ENCODE measurements at places on chromosomes 6 and 20.
A peak's percentile ranks its signal among the peaks of the same experiment; 100 is the strongest.

DNA sequence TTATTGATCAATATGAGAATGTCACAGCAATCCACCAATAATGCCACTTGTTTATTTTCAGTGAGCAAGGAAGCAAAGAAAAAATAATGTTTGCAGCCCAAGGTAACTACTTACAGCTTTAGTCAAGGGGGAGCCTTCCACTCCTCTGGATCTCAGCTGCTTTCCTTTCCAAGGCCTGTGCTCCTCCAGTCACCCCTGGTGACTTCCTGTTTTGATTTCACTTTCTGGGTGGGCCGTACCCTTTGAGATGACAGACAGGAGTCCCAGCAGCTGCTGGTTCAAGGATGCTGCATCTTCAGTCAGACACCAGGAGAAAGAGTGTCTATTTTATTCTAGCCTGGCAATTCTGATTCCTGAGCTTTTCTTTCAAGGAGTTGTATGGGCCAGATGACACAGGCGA, 5.6 kb upstream of the VNN2 start:
- DNase-seq = peak; percentile 10

- DNase-seq = no peak
These were observed 88.3 kb downstream of the NINL start for GRCh38 chr20:25496968-25497401.

- DNase-seq = no peak
These were observed 24.6 kb upstream of the CCDC167 start for GRCh38 chr6:37524025-37524969.

DNA sequence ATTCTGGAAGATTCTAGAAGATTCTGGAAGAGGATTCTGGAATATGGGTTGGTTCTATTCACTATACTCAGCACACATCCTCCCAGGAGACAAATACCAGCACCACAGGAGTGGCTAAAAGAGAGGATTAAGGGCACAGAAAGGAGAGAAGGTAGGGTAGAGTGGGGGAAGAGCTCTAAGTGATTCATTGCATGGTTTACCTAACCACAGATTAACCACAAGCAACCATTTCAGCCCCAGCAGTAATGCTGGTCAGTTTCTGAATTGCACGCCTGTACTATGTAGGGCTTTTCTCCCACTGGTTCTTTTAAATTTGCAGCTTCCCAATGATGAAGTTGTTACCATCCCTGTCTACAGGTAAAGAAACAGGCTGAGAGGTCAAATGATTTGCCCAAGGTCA, 192.7 kb upstream of the PMEPA1 start:
- no peak for DNase-seq

DNA sequence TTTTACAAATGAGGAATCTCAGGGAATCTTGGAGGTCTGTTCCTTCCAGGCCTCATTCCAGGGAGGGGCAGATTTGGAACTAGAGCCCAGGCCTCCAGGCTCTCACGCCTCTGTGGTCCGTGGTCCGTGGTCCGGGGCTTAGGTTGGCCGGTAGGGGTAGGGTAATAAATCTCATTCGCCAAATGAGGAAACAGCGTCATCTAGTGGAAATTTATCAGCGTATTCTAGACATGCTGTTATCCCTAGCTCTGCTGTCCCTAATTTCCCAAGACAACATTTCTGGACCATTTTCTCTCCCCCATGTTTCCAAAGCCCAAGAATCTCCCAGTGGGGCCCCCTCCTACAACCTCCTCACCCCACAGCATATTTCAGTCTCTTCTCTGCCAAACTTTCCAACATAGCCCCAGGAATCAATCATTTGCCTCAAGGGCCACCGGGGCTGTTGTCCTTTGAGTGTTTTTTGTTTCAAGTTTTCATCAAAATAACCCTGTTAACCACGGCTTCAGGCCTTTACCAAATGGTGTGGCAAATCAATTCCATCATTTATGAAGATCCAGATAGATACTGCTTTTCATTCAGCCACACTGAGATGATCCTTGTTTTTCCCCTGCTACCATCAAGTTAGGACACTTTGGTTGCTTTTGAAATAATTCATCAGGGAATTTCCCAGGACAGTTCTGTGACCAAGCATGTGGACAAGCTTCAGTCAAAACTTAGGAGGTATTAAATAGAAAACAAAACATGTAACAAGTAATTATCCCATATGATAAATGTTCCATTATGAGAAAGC, 126.8 kb downstream of the ALDH8A1 start:
- DNase-seq = peak; percentile 2

DNA sequence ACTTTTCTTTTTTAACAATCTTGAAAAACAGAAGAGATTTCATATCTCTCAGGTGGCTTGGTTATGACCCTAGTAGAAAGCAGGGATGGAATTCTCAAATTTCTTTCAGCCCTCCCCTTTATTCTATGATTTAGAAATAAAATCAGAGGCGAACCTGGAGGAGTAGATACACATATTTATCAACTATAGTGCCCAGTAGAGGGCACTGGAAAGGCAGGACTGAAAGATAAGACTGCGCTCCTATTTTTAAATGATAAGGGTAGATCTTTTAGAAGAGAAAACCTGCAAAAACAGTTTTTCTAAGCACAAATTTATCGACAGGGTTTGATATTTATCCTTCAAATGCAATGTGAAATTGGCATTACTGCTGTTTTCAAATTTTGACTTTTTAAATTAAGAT, 1296.6 kb downstream of the EPHA7 start:
- DNase-seq = no peak

- no peak for DNase-seq
These were observed 43.1 kb upstream of the NEDD9 start for GRCh38 chr6:11275598-11275997.

DNA sequence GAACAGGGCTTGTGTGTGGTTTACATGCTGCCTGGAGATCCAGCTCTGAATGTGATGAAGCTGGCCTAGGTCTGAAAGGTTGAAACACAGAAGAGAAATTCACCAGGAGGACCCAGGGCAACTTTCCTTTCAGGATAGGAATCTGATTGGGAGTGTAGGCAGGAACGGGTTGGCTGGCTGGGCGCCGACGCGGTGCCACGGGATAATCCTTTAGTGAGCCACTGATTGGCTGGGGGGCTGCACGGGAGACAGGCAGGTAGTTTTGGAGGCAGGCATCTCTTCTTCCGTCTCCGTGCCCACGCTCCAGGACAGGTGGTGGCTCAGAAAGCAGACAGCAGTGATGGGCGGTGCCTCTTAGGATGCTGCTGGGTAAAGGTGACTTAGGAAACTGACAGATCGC, 294.6 kb downstream of the CDH4 start:
- no peak for DNase-seq

DNA sequence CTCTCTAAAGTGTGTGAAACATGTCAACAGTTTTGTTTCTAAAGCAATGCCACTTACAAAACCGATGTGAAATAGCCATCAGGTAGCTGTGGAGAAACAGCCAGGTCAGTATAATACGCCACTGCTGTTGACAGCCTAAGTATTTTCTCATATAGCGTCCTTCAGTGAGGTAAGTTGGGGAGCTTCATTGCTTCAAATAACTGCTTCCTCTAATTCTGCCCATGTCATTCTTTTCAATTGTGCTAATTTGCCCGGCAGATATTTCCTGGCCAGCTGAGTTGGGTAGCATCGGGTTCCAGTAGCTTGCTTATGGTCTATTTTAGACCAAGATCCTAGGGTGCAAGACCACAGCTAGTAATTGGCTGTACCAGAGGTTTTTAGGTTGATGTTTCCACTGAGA, 2.1 kb upstream of the ARMC2 start:
- DNase-seq = no peak

DNA sequence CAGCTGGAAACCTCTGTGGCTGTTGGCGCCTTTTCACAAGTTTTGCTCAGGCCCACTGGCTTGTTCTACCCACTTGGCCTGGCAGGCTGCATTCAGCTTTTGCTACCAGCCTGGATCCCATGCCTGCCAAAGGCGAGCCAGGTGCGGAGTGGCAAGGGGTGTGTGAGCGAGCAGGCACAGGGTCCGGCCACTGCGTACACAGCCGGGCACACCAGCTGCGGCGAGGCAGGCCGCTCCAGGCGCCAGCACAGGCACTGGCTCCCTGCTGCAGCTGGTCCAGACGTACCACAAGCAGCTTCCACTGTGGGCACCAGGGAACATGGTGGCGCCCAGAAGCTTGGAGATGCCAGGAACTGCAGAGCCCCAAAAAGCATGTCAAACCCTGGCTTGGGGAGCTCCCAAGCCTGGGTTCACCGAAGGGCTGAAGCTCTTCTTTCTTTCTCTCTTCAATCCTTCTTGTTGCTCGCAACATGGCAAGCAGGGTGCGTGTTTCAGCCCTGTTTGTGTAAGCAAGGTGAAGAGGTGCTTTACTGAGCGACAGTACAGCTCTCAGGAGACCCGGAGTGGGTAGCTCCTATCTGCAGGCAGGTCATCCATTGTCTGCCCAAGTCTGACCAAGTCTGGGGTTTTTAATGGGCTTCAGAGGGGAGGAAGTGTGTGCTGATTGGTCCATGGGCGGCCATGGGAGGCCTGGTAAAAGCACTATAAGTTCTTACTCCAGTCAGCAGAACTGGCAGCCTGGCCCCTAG, 32.6 kb upstream of the GRM4 start:
- DNase-seq = no peak

Measured in activated CD4-positive, alpha-beta T cell treated with anti-CD3 and anti-CD28 coated beads, Interleukin-2, amount 50 U/mL, for 1 hour (primary cell).